ENCODE measurements at places on chromosomes 4 and X.

- no peak for DNase-seq
Measured at GRCh38 chrX:14027511-14028019, 2.1 kb downstream of the GEMIN8 start.

GRCh38 chr4:151940926-151941617 is 180.3 kb upstream of the GATB start:
- no peak for DNase-seq

DNA sequence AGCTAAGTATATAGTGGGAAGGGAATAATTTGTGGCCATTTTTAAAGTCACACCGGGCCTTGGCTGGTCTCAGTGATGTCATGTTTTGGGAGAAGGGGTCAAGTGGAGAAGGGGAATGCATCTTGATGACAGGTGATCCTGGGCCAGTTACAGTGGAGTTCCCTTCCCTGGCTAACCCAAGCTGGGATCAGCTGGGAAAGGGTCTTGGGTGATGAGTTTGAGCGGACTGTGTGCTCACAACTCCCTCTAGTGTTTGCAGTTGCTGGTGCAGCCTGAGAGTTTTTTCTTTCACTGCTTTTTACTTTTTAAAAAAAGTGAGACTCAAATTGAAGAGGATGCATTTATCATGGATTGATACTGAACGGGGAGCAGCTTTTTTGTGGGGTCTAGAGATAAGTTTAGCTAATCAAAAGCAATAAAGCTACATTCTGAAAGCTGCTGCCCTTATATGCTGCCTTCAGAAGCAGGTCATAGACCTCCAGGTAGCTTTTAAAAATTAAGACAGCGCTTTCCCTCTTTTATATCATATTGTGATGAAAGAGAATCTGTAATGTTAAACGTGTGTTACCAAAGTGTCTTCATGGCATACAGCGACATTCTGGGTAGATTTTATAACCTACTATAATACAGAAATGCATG is 164.7 kb downstream of the DCLK2 start:
- DNase-seq, result no peak

- DNase-seq, result peak; percentile 36
Measured at GRCh38 chr4:116358633-116359222, 726.6 kb downstream of the TRAM1L1 start.

GRCh38 chr4:120920666-120921065 is 1.9 kb downstream of the PRDM5 start:
- DNase-seq, result no peak

- DNase-seq, result no peak
Measured at GRCh38 chr4:20253735-20254409, 2.2 kb downstream of the SLIT2 start.

DNA sequence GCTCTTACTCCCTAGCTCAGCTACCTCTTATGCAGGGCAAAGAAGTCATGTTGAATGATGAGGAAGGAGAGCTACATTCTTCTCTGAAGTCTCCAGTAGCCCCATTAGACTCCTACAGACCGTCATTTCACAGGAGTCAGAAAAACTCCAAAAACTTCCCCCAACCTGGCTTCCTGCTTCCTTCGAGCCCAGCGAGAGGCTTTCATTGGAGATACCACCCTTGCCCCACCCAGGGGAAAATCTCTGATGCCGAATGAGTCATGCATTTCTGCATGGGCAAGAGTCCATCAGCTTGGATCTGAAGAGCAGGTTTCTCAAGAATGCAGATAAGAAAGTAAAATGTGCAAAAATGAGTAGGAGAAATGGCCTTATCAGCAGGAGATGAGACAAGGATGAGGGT is 53.0 kb downstream of the ARSF start:
- no peak for DNase-seq

DNA sequence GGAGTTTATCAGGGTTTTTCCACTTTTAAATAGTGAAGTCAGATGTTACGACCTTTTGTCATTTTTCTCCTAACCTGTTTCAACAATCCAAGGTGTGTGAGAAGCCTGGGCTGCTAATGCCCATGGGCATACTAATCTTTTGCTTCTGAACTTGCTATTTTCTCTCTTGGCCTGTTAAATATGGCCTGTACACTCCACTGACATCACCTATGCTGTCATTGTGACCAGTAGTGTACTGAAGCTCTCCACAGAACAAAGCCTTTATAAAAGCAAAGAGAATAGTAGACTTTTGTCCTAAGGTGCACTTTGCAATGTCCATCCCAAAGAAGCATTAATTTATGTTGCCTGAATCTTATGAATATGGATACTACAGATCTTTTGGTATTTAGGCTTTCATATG is 1490.5 kb downstream of the STIM2 start:
- no peak for DNase-seq

DNA sequence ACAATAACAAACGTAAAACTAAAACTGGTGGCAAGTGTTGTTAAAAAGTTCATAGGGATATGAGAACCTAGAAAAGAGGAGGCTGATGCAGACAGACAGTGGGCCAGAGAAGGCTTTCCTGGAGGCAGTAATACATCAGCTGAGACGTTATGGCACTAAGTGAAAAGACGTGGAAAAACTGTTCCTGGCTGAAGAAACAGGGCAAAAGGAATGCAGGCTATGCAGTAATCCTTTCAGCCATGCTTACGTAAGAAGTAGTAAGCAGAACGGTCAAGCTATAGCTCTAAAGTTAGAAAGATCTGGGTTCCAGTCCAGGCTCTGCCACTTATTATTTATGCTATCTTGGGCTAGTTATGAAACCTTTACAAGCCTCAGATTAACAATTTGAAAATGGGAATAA is 6.4 kb downstream of the LAMTOR3 start:
- DNase-seq, result no peak

- no peak for DNase-seq
Measured at GRCh38 chr4:20019310-20020015, 232.2 kb upstream of the SLIT2 start.

DNA sequence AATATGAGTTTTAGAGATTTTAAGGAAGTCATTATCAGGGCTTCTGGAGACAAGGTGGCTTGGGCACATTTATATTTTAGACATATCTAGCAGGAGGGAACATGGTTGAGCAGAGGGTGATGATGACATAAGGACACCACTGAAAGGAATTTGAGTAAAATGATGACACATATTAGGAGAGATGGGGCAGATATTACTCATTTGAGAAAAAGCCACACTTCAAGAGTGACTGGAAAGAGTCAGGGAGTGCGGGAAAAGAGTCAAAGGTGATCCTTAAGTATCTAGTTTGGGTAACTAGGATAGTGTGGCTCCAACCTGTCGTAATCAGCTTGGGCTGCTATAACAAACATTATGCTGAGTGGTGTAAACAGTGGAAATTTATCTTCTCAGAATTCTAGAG is 377.7 kb downstream of the PACRGL start:
- DNase-seq, result no peak

DNA sequence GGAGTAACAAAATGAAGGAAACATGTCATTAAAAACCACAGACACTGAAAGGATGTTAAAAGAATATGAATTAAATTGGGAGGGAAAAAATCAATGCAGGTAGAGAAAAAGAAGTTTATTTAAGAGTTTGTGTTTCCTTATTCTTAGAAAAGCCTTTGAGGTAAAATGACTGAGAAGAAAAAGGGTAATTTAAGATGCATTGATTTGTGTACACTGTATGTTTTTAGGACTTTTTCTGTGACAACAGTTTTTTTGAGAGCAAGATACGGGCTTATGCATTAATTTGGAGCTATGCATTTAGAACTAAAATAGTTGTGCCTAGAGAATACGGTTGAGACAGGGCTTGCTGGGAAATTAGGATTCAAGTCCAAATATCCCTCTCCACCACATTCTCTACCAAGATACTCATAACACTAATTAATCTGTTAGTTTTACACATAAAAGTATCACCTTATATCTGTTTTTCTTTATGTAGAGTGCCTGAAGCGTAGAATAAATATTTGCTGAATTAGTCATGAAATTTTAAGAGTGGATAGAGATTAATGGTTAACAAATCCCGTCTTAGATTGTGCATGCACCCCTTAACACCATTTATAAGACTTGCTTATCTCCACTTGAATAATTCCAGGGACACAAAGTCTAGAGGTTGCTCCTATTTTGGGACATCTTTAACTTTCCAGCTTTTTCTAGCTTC is 232.5 kb downstream of the PCDH7 start:
- DNase-seq, result no peak

GRCh38 chr4:151820004-151820403 is 59.2 kb upstream of the GATB start:
- DNase-seq, result no peak
